ENCODE measurements at places on chromosomes 3 and 15. TPM values are rescaled to one million over a fixed set of nuclear protein-coding genes. Genes with fewer than 3 reads are reported as not detected.

GRCh38 chr3:12975748-12976522, 97.3 kb downstream of the IQSEC1 start:
- H3K4me3 ChIP-seq = no peak overlapping the region
- H3K27me3 ChIP-seq = peaks cover 3% of the 10 kb centered on the region
- no peak for DNase-seq
- no peaks in the 10 kb centered on the region for H3K36me3 ChIP-seq
- peaks cover 10% of the 10 kb centered on the region for H3K4me1 ChIP-seq
- H3K27ac ChIP-seq = no peak overlapping the region

DNA sequence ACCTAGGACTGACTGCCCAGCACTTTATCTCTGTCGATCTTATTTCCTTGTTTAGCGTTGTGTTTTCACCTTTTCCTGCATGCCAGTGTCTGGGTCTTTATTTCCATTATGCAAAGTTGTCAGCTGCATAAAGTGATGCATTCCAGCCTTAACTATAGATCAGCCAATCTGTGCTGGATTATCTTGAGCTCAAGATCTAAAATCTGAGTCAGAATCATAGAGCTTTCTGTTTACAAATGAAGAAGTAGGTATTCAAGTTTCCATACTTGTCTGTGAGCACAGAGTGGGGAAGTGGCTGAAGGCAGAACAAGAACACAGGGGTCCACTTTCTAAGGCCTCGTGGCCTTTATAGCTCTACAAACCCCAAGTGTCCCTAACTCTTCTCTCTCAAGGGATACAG, 82.4 kb upstream of the PLCL2 start:
- peaks cover 3% of the 10 kb centered on the region for H3K27me3 ChIP-seq
- no peaks in the 10 kb centered on the region for H3K36me3 ChIP-seq
- no peak overlapping the region for H3K4me3 ChIP-seq
- no peak overlapping the region for H3K27ac ChIP-seq
- DNase-seq = no peak
- H3K4me1 ChIP-seq = peaks cover 4% of the 10 kb centered on the region

DNA sequence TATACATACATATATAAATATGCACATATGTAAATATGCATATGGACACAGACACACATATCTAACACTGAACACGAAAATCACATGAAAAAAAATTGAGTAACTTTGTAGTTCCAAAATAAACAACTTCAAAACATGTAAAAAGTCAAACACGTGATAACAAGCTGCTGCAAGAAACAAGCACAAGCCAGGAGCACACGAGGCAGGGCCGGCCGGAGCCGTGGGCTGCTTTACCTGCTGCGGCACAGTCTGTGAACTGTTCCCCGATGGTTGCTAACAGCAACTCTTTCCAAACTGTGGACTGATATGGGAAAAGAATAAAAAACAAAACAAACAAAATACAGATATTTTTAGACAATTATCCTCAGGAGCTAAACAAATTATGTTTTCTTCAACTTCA, 31.6 kb downstream of the EIF4E3 start:
- no peaks in the 10 kb centered on the region for H3K27me3 ChIP-seq
- no peak overlapping the region for H3K4me3 ChIP-seq
- no peak for DNase-seq
- H3K36me3 ChIP-seq = peaks cover 12% of the 10 kb centered on the region
- no peak overlapping the region for H3K27ac ChIP-seq

The SV2B gene
- total RNA-seq = 1.7 TPM

The LRRC15 gene
- total RNA-seq = 0.07 TPM

Data from type B pancreatic cell (in vitro differentiated cells).